ENCODE measurements at places on chromosomes 11 and 22.

DNA sequence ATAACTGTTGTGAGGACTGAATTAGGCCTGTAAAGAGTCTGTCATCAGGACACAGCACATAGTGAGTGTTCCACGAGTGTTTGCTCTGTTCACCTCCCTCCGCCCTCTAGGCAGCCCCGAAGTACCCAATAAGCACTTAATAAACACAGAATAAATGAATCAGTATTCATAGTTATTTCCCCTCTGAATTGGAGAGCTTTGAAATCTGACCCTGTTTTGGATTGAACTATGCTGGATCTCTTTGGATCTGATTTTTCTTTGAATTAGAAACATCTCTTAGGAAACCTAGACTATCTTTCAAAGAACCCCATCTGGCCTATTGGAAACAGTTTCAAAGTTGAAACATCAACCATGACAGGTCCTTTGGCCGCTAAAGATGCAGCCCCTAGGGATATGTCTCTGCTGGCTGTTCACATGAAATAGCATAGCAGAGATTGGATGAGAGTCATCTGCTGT lies 615.5 kb downstream of the NTM start:
- DNase-seq, result peak; percentile 20

DNA sequence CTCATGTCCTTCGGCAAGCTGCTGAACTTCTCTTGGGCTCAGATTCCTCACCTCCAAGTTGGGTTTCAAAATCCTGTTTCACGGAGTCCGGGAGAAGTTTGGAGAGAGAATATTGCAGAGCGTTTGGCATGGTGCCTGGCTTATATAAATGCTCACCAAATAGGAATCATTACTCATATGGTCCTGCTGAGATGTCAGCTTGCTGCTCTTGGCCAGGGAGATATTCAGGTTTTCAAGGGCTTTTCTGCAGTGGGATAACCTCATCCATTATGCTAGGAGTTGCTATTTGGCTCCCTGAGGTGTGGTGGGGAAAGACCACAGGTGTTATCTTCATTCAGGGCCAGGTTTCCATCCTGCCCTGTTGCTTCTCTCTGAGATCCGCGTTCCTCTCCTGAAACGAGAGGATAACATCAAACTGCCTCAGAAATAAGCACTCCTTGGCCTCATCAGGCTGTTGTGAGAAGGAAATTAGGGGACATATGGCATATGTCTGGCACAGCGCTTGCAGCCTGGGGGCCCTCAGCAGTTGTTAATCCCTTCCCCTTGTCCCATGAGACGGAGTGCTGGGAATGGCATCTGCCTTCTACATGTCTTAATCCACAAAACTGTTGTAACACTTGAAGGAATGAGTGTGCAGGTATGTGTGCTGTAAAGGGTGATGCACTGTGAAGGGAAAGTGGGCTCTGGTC lies 29.9 kb upstream of the ACER3 start:
- DNase-seq, result peak; percentile 86

GRCh38 chr11:61279934-61280659 lies 15.0 kb downstream of the VWCE start:
- DNase-seq, result no peak

- peak; percentile 66 for DNase-seq
These were observed 20.7 kb downstream of the ELF5 start for GRCh38 chr11:34492806-34493414.

DNA sequence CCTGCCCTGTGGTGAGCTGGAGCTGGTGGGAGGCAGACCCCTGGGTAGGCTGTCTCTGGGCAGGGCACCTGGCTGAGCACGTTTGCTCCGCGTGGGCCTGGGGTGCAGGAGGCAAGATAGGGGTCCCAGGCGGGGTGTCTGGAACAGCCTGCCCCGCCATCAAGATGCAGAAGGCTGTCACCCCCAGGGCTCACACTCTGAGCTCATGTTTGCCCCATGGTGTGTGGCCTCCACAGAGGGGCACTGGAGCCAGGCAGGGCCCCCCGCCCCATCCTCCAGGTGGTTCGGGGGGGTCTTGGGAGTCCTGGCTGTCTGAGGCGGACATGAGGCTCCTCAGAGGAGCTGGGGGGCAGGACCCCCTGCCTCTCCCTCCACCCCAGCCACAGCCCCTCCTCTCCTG lies 28.9 kb upstream of the CARS1 start:
- DNase-seq, result no peak

DNA sequence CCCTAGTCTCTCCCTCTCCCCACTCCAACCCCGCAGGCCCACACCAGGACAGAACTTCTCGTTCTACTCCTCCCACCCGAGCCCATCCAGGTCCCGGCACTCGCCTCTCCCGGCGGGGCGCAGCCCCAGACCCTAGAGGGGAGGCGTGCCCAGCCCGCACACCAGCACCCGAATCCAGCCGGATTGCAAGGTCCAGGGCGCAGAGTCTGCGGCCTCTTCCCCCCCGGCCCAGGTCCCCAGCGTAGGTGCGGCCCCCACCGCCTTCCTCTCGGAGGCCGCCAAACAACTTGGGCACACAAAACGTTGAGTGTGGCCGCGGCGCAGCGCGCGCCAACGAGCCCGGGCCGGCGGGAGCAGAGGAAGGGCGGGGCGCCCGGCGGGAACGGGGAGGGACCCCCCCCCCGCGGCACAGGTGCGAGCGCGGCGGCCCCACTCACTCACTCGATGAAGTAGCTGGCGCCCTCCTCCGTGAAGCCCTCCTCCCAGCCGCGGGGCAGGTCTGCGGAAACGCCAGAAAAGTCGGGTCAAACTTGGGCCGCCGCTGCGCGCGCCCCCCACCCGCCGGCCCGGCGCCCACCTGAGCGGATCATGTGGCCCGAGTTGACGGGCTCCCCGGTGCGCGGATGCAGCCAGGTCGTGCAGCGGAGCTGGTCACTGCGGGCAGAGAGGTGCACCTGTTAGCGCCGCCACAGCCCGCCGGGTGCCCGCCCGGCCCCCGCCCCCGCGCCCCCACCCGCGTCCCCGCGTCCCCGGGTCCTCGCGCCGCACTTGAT lies 480 bp downstream of the PLEKHA7 start:
- no peak for DNase-seq

GRCh38 chr22:26643418-26644100 lies 13.8 kb upstream of the MIAT start:
- no peak for DNase-seq

All from fibroblast of skin of scalp (primary cell).